ENCODE measurements at places on chromosomes 7 and 10. TPM values are rescaled to one million over a fixed set of nuclear protein-coding genes. Genes with fewer than 3 reads are reported as not detected.

DNA sequence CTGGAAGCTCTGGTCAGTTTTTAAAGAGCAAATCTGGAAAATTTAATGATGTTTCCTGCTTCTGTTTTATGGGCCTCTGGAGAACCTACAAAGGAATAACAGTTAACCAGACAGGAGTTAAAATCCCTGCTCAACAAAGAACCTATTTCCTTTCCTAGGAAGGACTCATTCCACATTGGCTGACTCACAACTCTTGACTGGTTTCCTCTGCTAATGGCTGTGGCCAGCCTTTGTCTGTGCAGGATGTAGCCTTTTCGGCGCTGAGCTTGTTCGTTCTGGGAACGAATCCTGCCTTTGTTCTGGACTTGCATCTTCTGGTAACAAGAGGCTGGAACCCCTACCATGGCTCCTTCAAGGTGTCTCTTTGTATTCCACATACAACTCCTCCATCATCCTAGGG, 112.8 kb upstream of the PDCD4 start:
- ATAC-seq = peak; percentile 83

DNA sequence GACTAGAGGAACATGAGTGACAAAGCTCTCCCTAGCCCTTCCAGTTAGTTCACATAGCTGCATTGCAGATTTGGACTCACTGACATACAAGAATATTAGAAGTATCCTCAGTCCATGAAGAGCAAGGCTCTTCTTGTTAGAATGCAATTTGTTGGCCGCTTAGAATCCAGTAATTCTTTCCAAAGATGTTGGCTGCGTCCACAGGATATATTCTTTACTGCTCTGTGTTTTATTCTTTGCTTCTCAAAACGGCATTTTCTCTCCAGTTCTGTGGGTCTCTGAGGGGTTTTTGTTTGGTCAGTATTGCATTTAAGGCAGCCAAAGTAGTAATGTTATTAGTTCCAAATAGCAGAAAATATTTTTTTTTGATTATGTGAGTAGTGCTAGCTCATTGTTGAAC, 588.6 kb downstream of the DNAJB9 start:
- no peak for ATAC-seq

DNA sequence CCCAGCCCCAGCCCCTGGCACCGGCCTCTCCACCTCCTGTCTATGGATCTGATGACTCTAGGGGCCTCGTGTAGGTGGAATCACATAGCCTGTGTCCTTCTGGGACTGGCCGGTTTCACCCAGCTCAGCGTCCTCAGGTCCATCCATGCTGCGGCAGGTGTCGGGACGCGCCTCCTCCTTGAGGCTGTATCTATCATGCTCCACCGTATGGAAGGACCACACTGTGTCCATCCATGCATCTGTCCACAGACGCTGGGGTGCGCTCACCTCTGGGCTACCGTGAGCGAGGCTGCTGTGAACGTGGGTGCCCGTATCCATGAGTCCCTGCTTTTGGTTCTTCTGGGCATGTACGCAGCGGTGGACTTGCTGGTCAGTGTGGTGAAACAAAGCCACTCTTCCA, 281.1 kb downstream of the MAD1L1 start:
- ATAC-seq = no peak

GRCh38 chr10:51077074-51077473, 2.8 kb downstream of the PRKG1 start:
- ATAC-seq = no peak

DNA sequence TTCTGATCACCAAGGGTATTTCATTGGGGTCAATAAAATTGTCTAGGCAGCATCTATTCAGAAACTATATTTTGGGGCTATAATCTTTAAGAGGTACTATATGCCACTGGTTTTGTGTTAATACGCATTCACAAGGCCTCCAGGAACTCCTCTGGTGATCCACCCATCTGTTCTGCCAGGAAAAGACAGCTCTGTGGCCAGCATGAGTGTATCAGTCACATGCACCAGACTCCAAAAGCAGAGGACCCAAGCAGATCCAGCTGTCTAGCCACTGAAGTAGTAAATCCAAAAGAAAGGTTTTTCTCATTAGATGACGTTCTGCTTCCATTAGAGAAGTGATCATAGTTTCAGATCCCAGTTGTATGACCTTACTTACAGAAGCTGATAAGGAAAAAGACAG, 199.6 kb upstream of the CELF2 start:
- no peak for ATAC-seq

- peak; percentile 53 for ATAC-seq
Measured at GRCh38 chr10:103792547-103792946, 62.8 kb downstream of the SH3PXD2A start.

- no peak for ATAC-seq
Measured at GRCh38 chr10:3830946-3831345, 45.9 kb upstream of the KLF6 start.

- ATAC-seq = no peak
Measured at GRCh38 chr10:126201603-126202002, 186.7 kb downstream of the ADAM12 start.

Gene ENTPD1
- 9.2 TPM for total RNA-seq
